ENCODE measurements at places on chromosomes 7 and 10.

GRCh38 chr7:20777377-20778062 is 9.2 kb downstream of the SP8 start:
- DNase-seq, result no peak

DNA sequence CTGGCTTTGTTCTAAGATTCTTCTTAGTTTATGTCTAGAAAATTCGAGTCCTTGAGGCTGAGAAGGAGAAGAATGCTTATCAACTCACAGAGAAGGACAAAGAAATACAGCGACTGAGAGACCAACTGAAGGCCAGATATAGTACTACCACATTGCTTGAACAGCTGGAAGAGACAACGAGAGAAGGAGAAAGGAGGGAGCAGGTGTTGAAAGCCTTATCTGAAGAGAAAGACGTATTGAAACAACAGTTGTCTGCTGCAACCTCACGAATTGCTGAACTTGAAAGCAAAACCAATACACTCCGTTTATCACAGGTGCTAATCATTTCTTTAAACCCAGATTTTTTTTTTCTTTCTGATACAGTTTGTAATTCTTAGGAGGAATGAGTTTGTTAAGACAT is 6.7 kb downstream of the CEP55 start:
- no peak for DNase-seq

DNA sequence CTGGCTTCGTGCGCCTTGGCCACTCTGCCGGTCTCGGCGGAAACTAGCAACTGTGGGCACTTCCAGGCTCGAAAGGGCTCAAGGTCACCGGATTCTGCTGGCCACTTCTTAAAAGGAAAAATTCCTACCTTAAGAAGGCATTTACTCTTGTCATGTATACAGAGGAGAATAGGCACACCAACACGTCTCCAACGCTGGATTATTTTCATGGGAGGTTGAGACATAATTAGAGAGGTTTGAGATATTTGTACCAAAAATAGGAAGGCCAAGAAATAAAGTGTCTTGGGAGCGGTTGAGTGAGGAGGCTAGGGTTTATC is 4.5 kb upstream of the CYP26A1 start:
- no peak for DNase-seq

GRCh38 chr7:35241884-35242283 is 12.0 kb downstream of the TBX20 start:
- DNase-seq, result no peak

- peak; percentile 60 for DNase-seq
Observed at GRCh38 chr10:84429926-84430520, 101.6 kb downstream of the CCSER2 start.

GRCh38 chr7:8035192-8035591 is 66.6 kb downstream of the GLCCI1 start:
- no peak for DNase-seq

DNA sequence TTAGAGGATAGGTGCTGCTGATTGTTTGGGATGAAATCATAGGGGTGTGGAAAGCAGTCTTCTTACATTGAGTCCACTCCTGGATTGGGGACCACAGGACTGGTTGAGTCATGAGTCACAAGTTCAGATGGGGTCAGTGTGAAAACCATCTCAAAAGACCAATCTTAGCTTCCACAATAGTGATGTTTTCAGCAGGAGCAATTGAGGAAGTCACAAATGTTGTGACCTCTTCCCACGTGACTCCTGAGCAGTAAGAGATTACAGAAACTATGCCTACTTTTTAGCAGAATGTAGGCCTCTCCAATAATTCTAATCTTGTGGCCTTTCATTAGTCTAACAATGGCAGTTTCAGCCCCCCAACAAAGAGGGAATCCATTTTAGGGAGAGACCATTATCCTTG is 256.9 kb upstream of the CDC14C start:
- no peak for DNase-seq

DNA sequence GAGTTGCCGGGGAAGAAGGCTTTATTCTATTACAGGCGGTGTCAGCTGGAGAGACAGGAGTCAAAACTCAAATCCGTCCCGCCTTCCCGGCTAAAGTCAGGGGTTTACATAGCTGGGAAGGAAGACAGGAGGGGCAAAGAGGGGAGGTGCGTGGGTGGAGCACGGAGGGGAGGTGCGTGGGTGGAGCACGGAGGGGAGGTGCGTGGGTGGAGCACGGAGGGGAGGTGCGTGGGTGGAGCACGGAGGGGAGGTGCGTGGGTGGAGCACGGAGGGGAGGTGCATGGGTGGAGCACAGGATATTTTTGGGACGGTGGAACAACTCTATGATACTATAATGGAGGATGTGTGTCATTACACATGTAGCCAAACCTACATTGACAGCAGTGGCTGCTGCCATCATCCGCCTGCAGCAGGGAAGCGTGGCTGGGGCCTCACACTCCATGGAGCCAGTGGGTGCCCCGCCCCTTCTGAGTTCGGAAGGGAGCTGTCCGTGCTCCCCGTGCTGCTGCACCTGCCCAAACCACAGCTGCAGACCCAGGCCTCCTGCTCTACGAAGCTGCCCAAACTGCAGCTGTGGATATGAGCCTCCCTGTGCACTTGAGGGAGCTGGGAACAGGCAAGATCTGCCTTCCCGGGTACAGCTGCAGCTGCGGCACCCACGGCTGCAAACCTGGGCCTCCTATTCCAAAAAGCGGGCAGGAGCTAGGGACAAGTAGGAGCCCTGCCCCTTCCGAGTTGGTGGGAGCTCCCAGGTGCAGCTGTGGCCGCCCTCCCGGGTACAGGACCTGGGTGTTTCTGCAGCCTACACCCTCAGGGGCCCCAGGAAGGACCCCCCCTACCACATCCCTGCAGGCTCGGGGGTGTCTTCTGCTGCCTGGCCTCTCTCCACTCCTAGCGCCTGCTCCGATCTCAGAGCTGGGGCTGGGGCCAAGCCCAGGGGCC is 119.4 kb downstream of the DYNC2I1 start:
- DNase-seq, result no peak

- no peak for DNase-seq
Observed at GRCh38 chr10:131533846-131534526, 222.5 kb upstream of the TCERG1L start.

DNA sequence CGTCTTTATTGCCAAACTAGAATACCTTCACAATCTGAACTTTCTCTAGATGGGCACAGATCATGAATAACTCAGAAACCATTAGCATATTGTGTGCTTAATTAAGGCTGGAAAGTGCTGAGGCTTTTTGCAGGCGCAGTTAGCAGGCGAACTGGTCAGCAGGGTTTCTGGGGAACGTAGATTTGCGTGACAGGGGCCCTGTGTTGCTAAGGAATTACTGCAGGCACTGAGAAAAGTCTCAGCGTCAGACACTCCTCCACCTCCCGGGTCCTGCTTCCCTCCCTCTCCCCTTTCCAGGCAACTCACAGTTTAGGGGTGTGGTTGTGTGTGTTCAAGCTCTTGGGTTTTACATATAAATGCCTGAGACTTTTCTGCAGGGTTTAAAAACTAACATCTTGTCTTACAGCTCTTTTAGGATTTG is 2.2 kb downstream of the MAP3K8 start:
- peak; percentile 38 for DNase-seq

DNA sequence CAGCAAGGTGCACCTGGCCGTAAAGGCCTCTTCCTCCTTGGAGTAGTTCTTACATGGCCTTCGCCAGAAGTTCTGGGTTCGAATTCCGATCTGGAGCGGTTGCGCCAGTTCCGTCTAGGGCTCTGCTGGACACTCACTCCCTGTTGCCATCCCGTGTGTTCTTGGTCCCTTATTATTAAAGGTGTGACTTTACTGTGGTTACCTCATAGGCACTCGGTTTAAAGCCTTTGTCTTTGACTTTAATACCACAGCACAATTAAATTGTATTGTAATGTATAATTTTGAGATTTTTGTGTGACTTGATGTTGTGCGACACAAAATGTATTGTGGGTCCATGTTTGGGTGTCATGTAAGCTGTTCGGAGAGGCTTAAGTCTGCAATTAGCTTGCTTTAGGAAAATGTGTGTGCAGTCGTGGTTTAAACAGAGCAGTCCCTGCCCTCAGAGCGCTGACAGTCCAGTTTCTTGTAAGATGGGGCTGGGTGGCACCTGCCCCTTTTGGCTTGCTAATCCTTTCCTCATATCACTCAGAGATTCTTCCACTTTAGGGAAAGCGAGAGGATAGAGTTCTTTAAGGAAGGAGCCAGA is 919 bp downstream of the INPP5F start:
- DNase-seq, result no peak

DNA sequence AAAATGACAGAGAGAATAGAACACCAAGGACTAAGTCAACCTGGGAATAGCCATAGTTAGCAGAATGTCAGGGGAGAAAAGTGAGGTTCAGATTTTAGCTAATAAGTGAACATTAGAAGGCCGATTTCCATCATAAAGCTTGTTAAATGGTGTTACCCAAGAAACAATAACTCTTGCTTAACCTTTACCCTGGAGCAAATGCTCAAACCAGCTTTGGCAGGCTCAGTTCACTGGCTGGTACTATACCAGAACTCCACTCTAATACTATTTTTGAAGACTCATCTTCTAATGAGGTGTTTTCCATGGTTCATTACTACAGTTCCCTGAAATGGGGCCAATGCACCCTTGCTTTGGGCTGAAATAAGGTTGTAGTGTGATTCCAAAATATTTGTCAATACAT is 61.3 kb downstream of the RNLS start:
- DNase-seq, result no peak

GRCh38 chr7:44965441-44965903 is 13.3 kb downstream of the MYO1G start:
- DNase-seq, result no peak

- DNase-seq, result peak; percentile 77
Observed at GRCh38 chr7:1667566-1668395, 2.3 kb upstream of the ELFN1 start.

DNA sequence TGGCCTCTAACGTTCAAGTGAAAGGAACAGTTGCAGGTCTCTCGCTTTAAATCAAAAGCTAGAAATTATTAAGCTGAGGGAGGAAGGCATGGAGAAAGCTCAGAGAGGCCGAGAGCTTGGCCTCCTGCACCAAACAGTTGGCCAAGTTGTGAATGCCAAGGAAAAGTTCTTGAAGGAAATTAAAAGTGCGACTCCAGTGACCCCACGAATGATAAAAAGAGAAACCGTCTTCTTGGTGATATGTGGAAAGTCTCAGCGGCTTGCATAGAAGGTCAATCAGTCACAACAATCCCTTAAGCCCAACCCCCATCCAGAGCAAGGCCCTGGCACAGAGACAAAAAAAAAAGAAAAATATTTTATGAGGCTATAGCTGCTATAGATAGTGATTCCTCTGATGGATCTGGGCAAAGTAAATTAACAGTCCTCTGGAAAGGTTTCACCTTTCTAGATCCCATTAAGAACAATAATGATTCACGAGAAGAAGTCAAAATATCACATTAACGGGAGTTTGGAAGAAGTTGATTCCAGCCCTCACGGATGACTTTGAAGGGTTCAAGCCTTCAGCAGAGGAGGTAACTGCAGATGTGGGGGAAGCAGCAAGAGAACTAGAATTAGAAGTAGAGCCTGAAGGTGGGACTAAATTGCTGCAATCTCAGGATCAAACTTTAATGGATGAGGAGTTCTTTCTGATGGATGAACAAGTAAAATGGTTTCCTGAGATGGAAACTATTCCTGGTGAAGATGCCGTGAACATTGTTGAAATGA is 42.5 kb upstream of the INPP5A start:
- no peak for DNase-seq

DNA sequence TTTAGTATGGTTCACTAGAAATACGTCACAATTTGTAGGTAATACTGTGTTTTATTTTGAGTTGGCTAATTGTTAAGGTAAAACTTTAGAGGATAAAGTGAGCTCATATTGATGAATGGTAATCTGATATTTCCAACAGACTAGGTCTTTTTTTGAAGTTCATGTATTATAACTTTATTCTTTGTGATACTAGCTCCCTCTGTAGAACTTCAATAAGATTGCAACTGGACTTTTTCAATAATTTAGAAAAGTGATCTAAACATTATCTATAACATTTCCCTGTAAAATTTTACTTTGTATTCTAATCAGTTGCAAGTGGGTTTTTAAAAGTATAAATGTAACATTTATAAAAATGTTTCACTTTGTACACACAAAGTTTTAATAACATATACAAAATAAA is 83.5 kb downstream of the ADK start:
- DNase-seq, result no peak

DNA sequence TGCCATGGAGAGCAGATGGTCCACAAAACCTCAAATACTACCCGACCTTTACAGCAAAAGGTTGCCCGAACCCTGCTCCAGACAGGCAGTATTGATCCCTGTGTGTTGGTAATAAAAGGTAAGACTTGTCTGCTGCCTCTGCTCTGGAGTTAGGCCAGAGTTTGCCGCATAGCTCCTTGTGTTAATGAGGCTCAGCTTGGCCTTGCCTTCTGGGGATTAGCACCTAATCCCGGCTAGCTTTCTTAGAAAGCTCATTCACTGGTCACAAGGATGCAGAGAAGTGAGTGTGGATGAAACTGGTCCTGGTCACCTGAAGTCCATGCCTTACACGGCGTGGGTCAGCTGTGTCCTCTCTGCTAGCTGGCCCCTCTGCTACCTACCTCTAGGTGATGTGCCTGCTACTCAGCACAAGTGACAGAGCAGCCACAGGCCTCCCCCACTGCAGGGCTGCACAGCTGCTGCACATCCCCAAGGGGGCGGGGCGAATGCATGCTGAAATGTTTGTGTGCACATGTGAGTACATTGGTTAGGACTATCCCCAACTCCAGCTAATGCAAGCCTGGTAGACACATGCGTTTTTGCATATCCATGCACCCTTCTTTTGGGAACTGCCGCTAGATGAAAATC is 31.7 kb upstream of the SYPL1 start:
- DNase-seq, result peak; percentile 18

DNA sequence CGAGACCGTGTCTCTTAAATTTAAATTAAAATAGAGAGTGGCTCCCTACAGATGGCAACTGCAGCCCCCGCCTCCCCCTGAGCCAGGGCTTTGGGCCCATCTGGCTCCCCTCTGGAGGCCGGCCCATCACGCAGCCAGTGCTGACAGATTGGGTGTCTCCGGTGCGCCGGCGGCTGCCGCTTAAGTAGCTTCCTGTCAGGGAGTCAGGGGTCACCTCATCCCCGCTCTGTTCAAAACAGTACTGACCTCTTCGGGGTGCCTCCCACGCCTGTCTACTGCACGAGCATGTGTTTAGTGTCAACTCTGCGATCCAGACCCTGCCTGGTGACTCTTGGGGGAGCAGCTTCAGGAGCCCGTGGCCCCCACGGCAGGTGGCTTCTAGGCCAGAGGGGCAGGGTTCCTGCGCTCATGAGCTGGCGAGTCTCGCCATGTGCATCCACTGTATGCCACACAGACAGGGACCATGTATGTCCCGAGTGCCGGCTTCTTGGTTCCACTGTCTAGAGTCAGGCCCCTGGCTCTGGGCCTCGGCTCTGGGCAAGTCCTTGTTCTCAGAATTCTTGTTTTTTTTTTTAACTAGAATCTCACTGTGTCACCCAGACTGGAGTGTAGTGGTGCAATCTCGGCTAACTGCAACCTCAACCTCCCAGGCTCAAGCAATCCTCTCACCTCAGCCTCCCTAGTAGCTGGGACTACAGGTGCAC is 36.1 kb downstream of the KCTD7 start:
- peak; percentile 14 for DNase-seq

All from nephron progenitor cell (in vitro differentiated cells).